ENCODE measurements at places on chromosomes 1 and 21. TPM values are rescaled to one million over a fixed set of nuclear protein-coding genes. Genes with fewer than 3 reads are reported as not detected.

TRNAU1AP gene
- total RNA-seq = 34.1 TPM

OR2T29 gene
- total RNA-seq = not detected

TSPAN2 gene
- total RNA-seq = 65.9 TPM

THEMIS2 gene
- total RNA-seq = 19.8 TPM

MTARC2 gene
- 21.0 TPM for total RNA-seq

TNFRSF9 gene
- not detected for total RNA-seq

- no peak overlapping the region for H3K4me3 ChIP-seq
- H3K27me3 ChIP-seq = no peaks in the 10 kb centered on the region
- H3K36me3 ChIP-seq = no peaks in the 10 kb centered on the region
- H3K27ac ChIP-seq = no peak overlapping the region
- DNase-seq = peak; percentile 24
Measured at GRCh38 chr21:31846690-31847089, 26.1 kb upstream of the HUNK start.

- DNase-seq = no peak
- H3K4me1 ChIP-seq = no peaks in the 10 kb centered on the region
- H3K27me3 ChIP-seq = no peaks in the 10 kb centered on the region
- H3K36me3 ChIP-seq = no peaks in the 10 kb centered on the region
Measured at GRCh38 chr21:15277466-15277865, 212.7 kb upstream of the NRIP1 start.

DNA sequence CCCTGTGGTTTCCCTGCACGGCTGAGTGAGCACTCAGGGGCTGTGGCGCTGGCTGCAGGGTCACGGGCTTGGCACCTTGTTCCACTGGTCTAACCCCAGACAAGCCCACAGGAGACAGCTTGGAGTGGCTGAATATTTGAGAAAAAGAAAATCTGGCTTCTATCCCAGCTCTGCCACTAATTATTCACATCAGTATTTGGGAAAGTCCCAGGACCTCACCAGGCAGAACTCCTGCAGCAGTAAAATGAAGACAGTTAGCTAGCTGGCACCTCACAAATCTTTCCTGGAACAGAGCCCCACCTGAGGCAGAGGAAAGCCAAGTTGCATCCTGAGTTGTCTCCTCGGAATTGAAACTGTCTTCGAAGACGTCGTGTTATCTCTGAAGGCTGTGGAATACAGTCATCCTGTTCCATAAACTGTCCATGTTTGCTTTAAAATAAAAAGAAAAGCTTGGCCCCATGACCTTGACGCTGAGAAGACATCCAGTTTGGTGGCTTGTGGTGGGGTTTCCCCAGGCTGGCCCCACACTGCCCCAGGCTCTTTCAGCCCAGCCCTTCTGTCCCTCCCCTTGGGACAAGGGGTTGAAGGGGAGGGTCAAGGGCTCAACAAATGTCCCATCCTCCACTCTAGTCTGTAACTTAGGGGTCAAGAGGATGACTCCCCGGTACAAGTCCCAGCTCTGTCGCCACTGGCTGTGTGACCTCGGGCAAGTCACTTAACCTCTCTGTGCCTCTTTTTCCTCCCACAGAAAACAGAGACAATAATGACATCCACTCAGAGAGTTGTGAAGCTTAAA is 93.8 kb upstream of the TMPRSS2 start:
- peaks cover 13% of the 10 kb centered on the region for H3K4me1 ChIP-seq
- no peak overlapping the region for H3K27ac ChIP-seq
- H3K36me3 ChIP-seq = no peaks in the 10 kb centered on the region
- no peaks in the 10 kb centered on the region for H3K27me3 ChIP-seq
- H3K4me3 ChIP-seq = no peak overlapping the region

- no peak for DNase-seq
- H3K36me3 ChIP-seq = no peaks in the 10 kb centered on the region
- no peak overlapping the region for H3K4me3 ChIP-seq
- H3K4me1 ChIP-seq = no peaks in the 10 kb centered on the region
- no peak overlapping the region for H3K27ac ChIP-seq
Measured at GRCh38 chr1:200223613-200224012, 186.2 kb downstream of the ZNF281 start.

- H3K36me3 ChIP-seq = no peaks in the 10 kb centered on the region
- H3K27me3 ChIP-seq = peaks cover 61% of the 10 kb centered on the region
- no peak overlapping the region for H3K27ac ChIP-seq
- no peak for DNase-seq
- H3K4me3 ChIP-seq = no peak overlapping the region
Measured at GRCh38 chr1:21659924-21660326, 9.2 kb downstream of the RAP1GAP start.

DNA sequence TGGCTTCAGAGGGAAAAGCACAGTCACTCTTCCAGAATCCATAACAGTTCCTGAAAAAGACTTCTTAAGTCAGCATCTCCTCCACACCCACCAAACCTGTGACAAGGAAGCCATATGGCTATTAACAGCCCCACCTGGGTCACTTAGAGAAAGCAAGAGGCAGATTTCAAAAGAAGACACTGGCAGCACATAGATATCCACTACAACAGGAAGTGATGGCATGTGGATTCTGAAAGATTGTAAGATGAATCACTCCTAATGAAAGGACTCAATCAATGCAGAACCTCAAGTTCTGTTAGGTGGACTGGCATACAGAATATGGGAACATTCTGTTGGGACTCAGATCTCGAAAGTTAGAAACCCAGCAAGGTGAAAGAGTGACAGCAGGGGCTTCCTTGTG is 365.9 kb downstream of the TGFB2 start:
- no peaks in the 10 kb centered on the region for H3K27me3 ChIP-seq
- no peak overlapping the region for H3K4me3 ChIP-seq
- no peaks in the 10 kb centered on the region for H3K36me3 ChIP-seq
- no peak overlapping the region for H3K27ac ChIP-seq
- DNase-seq = no peak

- H3K27ac ChIP-seq = no peak overlapping the region
- H3K36me3 ChIP-seq = no peaks in the 10 kb centered on the region
- H3K27me3 ChIP-seq = no peaks in the 10 kb centered on the region
- no peak for DNase-seq
Measured at GRCh38 chr21:45543710-45544448, 1.6 kb upstream of the SLC19A1 start.

DNA sequence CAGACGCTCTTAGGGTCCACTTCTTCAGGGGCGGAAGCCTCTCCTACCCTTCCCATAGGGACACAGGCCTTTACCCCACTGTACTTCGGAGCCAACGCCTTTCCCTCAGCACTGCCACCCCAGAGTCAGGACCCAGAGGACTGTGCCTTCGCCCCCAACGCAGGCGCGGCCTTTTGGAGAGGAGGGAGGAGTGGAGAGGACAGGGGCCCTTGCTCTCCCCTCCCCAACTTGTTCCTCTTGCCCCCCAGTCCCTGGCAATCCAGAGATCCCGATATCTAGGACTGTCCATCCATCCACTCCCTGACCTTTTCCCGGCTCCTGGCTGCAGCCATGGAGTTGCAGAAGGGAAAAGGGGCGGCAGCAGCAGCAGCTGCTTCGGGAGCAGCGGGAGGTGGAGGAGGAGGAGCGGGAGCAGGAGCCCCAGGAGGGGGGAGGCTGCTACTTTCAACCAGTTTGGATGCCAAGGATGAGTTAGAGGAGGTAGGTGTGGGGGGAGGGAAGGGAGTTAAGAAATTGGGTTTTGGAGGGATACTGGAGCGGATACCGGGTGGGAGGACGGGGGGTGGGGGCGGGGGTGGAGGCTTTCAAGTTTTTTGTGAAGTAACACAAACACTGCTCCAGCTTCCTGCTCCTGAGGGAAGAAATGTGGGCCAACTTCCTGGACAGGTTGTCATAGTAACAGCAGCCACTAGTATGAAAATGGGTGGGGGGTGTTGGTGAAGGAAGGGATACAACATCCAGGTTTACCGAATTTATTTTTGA is 636 bp downstream of the INTS3 start:
- peak overlapping the region; percentile 99 for H3K27ac ChIP-seq
- no peak for DNase-seq
- H3K36me3 ChIP-seq = no peaks in the 10 kb centered on the region
- H3K4me1 ChIP-seq = peaks cover 41% of the 10 kb centered on the region

- no peak for DNase-seq
- peaks cover 36% of the 10 kb centered on the region for H3K4me1 ChIP-seq
- H3K36me3 ChIP-seq = no peaks in the 10 kb centered on the region
- H3K4me3 ChIP-seq = no peak overlapping the region
- H3K27me3 ChIP-seq = no peaks in the 10 kb centered on the region
Measured at GRCh38 chr1:8627728-8628127, 189.7 kb downstream of the RERE start.

- H3K4me1 ChIP-seq = peaks cover 28% of the 10 kb centered on the region
- peaks cover under 1% of the 10 kb centered on the region for H3K27me3 ChIP-seq
Measured at GRCh38 chr1:224333309-224333926, 3.4 kb upstream of the NVL start.

DNA sequence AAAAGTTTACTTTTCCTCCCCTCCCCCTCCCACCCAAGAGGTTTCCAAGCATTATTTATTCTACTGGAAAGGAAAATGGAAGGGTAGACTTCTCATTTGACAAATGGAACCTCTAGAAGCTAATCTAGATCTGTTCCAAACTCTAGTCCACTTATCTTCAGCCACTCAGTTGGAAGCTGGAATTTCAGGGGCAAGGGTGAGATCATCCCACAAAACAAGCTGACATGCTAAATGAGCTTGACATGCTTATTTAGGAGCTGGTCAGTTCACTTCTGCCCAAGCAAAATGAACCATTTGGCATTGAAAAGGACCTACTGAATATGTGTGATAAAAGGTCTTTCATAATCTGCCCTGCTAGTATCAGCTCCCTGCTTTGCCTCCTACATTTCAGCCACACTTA is 5.0 kb downstream of the LRRC41 start:
- H3K27me3 ChIP-seq = no peaks in the 10 kb centered on the region
- no peak overlapping the region for H3K4me3 ChIP-seq
- peaks cover 45% of the 10 kb centered on the region for H3K36me3 ChIP-seq
- peaks cover 40% of the 10 kb centered on the region for H3K4me1 ChIP-seq
- peak overlapping the region; percentile 2 for H3K27ac ChIP-seq

DNA sequence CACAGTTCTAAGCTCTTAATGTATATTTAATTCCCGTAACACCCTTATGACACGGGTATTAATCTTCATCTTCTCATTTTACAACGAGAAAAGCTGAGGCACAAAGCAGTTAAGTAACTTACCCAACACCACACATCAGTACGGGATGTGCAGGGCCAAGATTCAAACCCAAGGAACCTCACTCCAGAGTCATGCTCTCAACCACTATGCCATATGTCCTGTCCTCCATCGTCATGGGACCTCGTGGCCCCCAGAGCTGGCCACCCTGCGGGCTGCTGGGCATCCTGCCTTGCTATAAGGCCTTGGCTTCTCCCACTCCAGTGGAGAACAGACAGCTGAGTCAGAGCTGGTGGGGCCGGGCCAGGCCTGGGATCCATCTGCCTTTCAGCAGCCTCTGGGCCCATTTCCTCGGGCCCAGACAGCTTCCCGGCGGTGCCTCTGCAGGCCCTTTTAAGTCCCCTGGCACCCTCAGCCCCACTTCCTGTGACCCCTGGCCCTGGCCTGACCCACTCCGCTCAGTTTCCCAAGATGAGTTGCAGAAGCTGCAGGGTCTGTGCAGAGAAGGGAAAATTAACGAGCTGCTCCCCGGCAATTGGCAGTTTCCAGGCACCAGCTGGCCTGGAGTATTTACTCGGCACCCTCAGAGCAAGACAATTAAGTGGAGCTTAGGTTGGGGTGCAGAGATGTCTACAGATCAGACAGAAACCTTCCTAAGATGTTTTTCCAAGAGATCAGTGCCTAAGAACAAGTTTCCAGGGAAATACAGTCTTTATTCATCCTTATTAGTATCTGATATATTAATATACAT is 98.2 kb downstream of the EPHB2 start:
- no peak overlapping the region for H3K4me3 ChIP-seq
- no peak for DNase-seq
- H3K27me3 ChIP-seq = no peaks in the 10 kb centered on the region
- H3K27ac ChIP-seq = peak overlapping the region; percentile 15
- H3K4me1 ChIP-seq = no peaks in the 10 kb centered on the region

DNA sequence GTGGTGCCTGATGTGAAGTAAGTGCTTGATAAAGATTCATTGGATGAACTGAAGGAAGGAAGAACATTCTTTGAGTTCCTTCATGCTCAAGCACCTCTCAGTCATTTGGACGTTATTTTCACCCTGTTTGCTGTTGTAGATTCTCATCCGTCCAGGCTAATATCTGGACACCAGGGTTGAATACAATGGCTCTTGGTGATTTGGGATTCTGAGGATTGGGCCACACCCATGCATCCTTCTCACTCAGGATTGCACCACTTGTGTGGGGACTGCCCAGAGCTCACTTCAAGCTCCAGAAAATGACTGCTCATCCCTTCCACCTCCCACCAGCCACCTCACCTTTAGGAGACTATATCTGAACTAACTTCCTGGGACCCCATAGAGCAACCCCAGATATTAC is 117.1 kb upstream of the IPO9 start:
- DNase-seq = no peak
- no peak overlapping the region for H3K4me3 ChIP-seq
- H3K27ac ChIP-seq = peak overlapping the region; percentile 93
- H3K36me3 ChIP-seq = no peaks in the 10 kb centered on the region
- peaks cover 89% of the 10 kb centered on the region for H3K4me1 ChIP-seq

DNA sequence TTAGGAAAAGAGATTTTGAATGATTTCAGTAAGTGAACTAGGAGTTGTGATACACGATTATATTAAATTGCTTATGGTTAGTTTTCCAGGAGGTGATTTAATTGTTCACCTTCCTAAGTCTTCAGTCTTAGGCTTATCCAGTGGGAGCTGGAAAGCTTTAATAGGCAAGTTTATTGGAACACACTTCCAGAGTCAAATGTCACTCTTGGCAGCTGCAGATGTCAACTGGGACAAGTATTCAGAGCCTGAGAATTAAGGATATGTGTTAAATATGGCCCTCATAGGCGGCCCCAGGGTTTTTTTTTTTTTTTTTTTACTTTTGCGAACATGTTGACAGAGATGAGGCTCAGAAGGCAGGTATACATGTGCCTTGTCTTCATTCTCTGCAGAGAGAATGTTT is 29.2 kb downstream of the UCK2 start:
- H3K36me3 ChIP-seq = no peaks in the 10 kb centered on the region
- no peaks in the 10 kb centered on the region for H3K4me1 ChIP-seq
- no peak for DNase-seq
- no peak overlapping the region for H3K27ac ChIP-seq
- no peaks in the 10 kb centered on the region for H3K27me3 ChIP-seq

DNA sequence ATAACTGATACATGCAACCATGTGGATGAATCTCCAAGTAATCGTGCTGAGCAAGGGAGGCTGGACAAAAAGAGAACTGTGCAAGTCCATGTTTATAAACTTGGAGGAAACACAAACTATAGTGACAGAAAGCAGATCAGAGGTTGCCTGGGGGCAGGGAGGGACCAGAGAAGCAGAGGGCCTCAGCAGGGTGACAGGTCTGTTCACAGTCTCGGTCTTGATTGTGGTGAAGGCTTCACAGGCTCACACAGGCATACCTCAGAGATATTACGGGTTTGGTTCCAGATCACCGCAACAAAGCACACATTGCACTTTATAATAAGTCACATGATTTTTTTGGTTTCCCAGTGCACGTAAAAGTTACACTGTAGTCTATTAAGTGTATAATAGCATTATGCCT is 28.5 kb downstream of the ACOT7 start:
- H3K4me1 ChIP-seq = peaks cover 3% of the 10 kb centered on the region
- no peak overlapping the region for H3K27ac ChIP-seq
- no peaks in the 10 kb centered on the region for H3K27me3 ChIP-seq
- no peaks in the 10 kb centered on the region for H3K36me3 ChIP-seq

GRCh38 chr1:206497363-206497762 is 10.0 kb upstream of the RASSF5 start:
- H3K27ac ChIP-seq = no peak overlapping the region
- H3K4me1 ChIP-seq = peaks cover 26% of the 10 kb centered on the region
- peaks cover 2% of the 10 kb centered on the region for H3K27me3 ChIP-seq
- H3K36me3 ChIP-seq = no peaks in the 10 kb centered on the region

GRCh38 chr1:161506336-161507223 is 1.3 kb downstream of the FCGR2A start:
- peaks cover 10% of the 10 kb centered on the region for H3K4me1 ChIP-seq
- no peaks in the 10 kb centered on the region for H3K36me3 ChIP-seq
- no peaks in the 10 kb centered on the region for H3K27me3 ChIP-seq
- DNase-seq = no peak
